ENCODE measurements at places on chromosomes 1 and 21.
A peak's percentile ranks its signal among the peaks of the same experiment; 100 is the strongest.

DNA sequence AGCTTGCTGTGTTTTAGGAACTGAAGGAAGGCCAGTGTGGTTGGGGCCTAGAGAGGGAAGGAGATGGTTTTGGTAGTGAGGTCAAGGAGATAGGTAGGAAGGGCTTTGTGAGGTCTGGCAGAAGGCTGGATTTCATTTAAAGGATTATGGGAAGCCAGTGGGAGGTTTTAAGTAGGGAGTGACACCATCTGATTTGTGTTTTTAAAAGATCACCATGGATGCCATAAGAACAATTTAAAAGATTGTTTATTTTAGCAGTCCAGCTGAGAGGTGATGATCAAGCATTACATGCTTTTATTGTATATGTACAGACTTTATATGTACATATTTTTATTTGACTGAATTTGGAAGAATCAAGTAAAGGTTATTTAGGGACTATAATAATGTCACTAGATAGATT is 26.4 kb downstream of the RGL1 start:
- no peak overlapping the region for H3K4me3 ChIP-seq
- no peaks in the 10 kb centered on the region for H3K27me3 ChIP-seq
- H3K36me3 ChIP-seq: no peaks in the 10 kb centered on the region
- no peak for DNase-seq
- no peaks in the 10 kb centered on the region for H3K4me1 ChIP-seq

- H3K36me3 ChIP-seq: no peaks in the 10 kb centered on the region
- H3K4me3 ChIP-seq: no peak overlapping the region
- no peaks in the 10 kb centered on the region for H3K4me1 ChIP-seq
- H3K27ac ChIP-seq: no peak overlapping the region
- no peaks in the 10 kb centered on the region for H3K27me3 ChIP-seq
Measured at GRCh38 chr1:111911061-111911460, 78.4 kb downstream of the KCND3 start.

GRCh38 chr21:32516756-32517649 is 68.3 kb downstream of the TCP10L start:
- DNase-seq: no peak
- no peak overlapping the region for H3K4me3 ChIP-seq
- H3K27ac ChIP-seq: no peak overlapping the region
- H3K36me3 ChIP-seq: peaks cover 4% of the 10 kb centered on the region
- no peaks in the 10 kb centered on the region for H3K4me1 ChIP-seq

- peaks cover 17% of the 10 kb centered on the region for H3K4me1 ChIP-seq
- H3K36me3 ChIP-seq: no peaks in the 10 kb centered on the region
- H3K4me3 ChIP-seq: no peak overlapping the region
- H3K27ac ChIP-seq: no peak overlapping the region
- peaks cover 7% of the 10 kb centered on the region for H3K27me3 ChIP-seq
Measured at GRCh38 chr1:152052606-152053005, 15.8 kb upstream of the S100A11 start.

DNA sequence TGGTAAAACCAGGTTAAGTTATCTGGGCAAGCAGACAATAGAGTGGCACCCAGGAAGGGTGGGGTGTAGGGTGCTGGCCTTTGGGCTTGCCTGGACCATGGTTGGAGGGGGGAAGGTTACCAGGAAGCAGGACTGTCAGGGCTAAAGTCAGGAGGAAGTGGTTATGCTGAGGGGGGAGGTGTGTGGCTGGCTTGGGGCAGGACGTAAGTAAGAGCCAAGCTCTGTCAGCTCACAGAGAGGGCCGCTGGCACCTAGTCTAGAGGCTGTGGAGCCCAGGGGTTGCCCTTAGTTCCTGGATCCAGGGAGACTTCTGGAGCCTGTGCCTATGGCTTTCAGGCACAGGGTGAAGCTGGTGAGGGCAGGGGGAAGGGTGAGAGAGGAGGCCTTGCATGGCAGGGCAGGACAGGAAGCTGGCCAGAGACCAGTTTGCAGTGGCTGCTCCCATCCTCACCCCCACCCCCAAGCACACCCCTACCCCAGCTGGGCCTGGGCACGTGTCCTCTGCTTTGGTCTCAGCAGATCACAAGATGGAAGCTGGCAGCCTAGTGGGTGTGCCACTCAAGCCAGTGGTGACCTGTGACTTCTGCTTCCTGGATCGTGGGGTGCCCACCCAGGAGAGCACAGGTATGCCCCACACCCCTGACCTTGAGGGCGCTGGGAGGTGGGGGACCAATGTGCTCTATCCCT is 20.5 kb upstream of the SMYD3 start:
- H3K36me3 ChIP-seq: no peaks in the 10 kb centered on the region
- H3K4me3 ChIP-seq: no peak overlapping the region
- peak overlapping the region; percentile 85 for H3K27ac ChIP-seq
- no peaks in the 10 kb centered on the region for H3K27me3 ChIP-seq
- DNase-seq: no peak
- H3K4me1 ChIP-seq: peaks cover 26% of the 10 kb centered on the region

GRCh38 chr1:7174980-7175906 is 390.0 kb downstream of the CAMTA1 start:
- H3K27ac ChIP-seq: no peak overlapping the region
- no peaks in the 10 kb centered on the region for H3K36me3 ChIP-seq
- no peaks in the 10 kb centered on the region for H3K4me1 ChIP-seq

GRCh38 chr1:229430761-229431283 is 3.1 kb downstream of the ACTA1 start:
- H3K4me3 ChIP-seq: no peak overlapping the region
- no peak for DNase-seq
- H3K36me3 ChIP-seq: peaks cover 12% of the 10 kb centered on the region
- peaks cover 16% of the 10 kb centered on the region for H3K4me1 ChIP-seq
- peaks cover 46% of the 10 kb centered on the region for H3K27me3 ChIP-seq

DNA sequence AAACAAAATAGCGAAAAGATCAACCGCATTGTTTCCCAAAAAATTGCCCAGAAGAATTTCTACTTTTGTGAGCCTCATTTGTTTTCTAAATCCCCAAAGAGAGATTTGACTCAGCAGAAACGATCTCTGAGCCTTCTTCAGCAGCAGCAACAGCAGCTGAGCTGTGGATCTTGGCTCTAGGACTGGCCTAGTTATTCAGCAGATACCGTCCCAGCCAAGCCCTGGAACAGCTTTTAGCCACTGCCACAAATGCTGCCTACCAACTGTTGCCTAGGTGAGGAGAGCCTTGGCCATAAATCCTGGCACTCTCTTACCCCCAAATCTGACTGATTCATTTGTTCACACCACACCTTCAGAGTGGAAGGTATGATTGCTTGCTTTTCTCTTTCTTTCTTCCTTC is 320.1 kb downstream of the TGFB2 start:
- H3K4me1 ChIP-seq: no peaks in the 10 kb centered on the region
- no peaks in the 10 kb centered on the region for H3K27me3 ChIP-seq
- no peak overlapping the region for H3K4me3 ChIP-seq

- no peak overlapping the region for H3K27ac ChIP-seq
- H3K4me1 ChIP-seq: no peaks in the 10 kb centered on the region
- no peaks in the 10 kb centered on the region for H3K27me3 ChIP-seq
- H3K36me3 ChIP-seq: no peaks in the 10 kb centered on the region
- no peak for DNase-seq
- H3K4me3 ChIP-seq: no peak overlapping the region
Measured at GRCh38 chr21:14670409-14670808, 124.3 kb upstream of the SAMSN1 start.

DNA sequence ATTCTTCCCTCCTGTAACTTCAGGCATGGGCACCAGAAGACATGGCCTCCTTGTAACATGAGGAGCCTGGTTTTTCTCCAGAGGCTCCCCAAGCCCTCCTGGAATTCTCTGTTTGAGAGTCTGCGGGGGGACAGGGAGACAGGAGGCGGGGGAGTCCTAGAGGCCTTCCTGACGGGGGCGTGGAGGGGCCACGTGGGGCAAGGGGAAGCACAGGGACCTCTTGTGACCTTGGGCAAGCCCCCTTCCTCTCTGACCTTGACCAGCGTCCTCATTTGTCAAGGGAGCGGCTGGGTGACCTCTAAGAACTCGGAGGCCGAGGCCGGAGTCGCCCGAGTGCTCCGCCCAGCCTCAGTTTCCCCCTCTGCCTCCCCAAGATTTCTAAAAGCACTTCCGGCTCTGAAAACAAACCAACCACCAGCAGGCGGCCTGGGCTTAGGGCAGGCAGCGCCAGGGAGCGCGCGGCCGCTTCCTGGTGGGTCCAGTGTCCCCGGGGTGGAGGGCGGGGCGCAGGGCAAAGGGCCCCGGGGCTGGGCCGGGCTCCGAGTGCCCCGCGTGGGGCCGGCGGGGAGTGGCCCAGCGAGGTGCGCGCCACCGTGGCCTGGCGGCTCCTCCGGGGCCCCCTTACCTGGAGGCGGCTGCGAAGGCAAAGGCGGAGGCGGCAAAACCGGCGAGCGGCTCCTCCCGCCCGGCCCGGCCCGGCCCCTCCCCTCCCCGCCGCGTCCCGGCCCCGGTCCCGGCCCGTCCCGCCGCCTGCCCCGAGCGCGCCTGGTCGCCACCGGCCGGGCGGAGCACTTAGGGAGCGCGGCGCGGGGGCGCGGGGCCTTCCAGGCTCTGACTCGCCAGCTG is at the start of gene TMCO4:
TMCO4 (minus strand) TSS at position 687 of the 846 bp plus-strand sequence. CDS start 19,158 bp downstream, outside the sequence.
- peak within 1 kb of the TSS; percentile 77 for H3K27ac ChIP-seq
- DNase-seq: peak; percentile 72
- no peaks in the 10 kb centered on the region for H3K27me3 ChIP-seq
- H3K4me1 ChIP-seq: peaks cover 18% of the 10 kb centered on the region

- no peaks in the 10 kb centered on the region for H3K27me3 ChIP-seq
- H3K4me1 ChIP-seq: peaks cover 15% of the 10 kb centered on the region
- peak overlapping the region; percentile 88 for H3K4me3 ChIP-seq
Measured at GRCh38 chr1:51729824-51730301, 113.0 kb downstream of the OSBPL9 start.

DNA sequence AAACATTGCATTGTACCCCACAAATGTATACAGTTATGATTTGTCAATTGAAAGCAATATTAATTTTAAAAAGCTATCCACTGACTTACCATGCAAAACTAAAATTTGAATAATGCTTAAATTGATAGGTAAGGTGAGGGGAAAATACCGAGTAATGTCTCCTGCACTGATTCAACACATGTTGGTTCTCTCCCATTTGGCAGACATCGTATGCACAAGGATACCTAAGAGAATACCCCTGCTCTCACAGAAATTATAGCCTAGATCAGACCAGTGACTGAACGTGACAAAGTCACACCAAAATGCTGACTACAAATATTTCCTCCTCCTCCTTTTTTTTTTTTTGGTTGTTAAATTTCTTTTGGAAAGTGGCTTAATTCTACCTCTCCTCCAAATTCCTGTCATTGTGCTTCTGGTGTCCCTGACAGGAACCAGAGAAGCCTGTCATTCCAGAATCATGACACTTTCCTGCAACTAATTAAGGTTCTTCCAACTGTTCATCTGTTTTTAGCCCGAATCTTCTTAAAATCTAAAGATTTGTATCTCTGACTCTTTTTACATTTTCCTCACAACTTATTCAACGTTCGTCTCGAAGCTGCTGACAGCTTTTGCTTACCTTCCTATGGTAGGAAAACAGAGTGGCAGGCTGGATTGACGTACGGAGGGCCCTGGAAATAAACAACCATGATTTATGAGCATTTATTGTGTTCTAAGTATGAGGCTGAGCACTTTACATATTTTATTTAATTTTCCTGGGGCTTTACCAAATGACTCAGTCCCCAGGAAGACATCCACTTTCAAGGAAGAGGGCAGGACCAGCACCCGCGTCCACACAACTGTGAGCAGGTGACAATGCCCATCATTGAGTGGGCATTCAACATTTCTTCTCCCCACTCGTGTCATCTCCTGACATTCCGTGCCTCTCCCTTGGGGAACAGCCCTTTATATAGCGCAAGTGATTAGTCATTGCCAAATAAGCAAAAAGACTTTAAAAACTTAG is 57.9 kb upstream of the KCNE2 start:
- H3K27ac ChIP-seq: no peak overlapping the region
- H3K36me3 ChIP-seq: no peaks in the 10 kb centered on the region
- H3K4me3 ChIP-seq: no peak overlapping the region

DNA sequence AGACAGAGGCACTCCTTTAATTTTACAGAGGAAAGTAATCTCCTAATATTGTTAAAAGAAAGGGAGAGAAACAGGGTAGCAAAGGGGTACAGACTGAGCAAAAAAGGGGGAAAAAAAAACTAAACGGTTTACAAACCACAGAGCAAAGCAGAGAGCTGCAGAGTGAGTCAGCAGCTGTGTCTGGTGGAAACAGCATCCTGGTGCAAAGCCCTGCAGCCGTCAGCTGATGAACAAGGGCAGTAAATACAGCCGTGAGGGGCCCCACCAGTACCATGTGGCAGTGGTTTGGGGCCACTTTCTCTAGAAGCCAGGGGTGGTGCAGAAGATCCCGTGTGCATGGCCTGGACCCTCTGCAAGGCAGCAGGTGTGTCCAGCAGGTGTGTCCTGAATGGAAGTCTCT is 111.3 kb downstream of the ERG start:
- H3K4me3 ChIP-seq: no peak overlapping the region
- no peak overlapping the region for H3K27ac ChIP-seq
- no peaks in the 10 kb centered on the region for H3K36me3 ChIP-seq
- H3K4me1 ChIP-seq: no peaks in the 10 kb centered on the region
- H3K27me3 ChIP-seq: no peaks in the 10 kb centered on the region
- DNase-seq: no peak

DNA sequence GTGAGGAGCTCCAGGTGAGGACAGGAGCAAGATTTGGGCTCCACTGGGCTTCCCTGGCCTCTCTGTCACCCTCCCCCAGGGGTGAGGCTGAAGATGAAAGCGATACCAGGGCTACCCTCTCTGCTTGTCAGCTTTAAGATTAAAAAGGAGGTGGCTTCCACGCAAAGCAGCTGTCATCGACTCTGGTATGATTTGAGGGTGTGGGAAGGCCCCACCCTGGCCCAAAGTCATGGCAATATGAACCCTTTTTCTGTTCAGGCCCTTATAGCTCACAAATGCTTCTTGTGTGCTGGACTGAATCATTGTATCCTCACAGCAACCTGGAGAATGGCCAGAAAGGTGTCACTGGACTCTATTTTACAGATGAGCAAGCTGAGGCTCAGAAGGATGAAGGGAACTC is 41.6 kb downstream of the NUAK2 start:
- H3K4me1 ChIP-seq: peaks cover 68% of the 10 kb centered on the region
- no peak overlapping the region for H3K4me3 ChIP-seq
- no peak for DNase-seq
- no peaks in the 10 kb centered on the region for H3K36me3 ChIP-seq

GRCh38 chr1:42551180-42551579 is 88.1 kb downstream of the CCDC30 start:
- no peaks in the 10 kb centered on the region for H3K4me1 ChIP-seq
- no peaks in the 10 kb centered on the region for H3K36me3 ChIP-seq
- no peak overlapping the region for H3K27ac ChIP-seq
- no peak overlapping the region for H3K4me3 ChIP-seq
- no peaks in the 10 kb centered on the region for H3K27me3 ChIP-seq

DNA sequence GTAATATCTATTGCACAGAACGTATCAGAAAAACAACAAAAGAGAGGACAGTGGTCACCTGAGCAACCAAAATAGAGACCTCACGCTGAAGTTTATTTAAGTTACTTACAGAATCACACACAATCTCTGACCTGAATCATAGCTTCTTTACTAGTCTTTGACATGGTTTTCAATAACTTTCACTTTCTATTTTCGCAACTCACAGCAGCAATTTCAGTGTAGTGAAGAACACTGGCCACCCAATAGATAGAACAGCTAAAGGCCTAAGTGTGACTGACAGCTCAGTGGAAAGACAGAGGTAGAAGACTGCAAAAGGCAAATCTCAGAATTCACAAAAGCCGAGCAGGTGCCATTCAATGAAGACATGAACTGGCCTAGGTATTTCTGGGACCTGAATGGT is 435.6 kb upstream of the CHRM3 start:
- H3K27ac ChIP-seq: no peak overlapping the region
- no peaks in the 10 kb centered on the region for H3K27me3 ChIP-seq
- no peak for DNase-seq
- no peak overlapping the region for H3K4me3 ChIP-seq

All from natural killer cell (primary cell).